ENCODE measurements at places on chromosomes 12 and 14.

DNA sequence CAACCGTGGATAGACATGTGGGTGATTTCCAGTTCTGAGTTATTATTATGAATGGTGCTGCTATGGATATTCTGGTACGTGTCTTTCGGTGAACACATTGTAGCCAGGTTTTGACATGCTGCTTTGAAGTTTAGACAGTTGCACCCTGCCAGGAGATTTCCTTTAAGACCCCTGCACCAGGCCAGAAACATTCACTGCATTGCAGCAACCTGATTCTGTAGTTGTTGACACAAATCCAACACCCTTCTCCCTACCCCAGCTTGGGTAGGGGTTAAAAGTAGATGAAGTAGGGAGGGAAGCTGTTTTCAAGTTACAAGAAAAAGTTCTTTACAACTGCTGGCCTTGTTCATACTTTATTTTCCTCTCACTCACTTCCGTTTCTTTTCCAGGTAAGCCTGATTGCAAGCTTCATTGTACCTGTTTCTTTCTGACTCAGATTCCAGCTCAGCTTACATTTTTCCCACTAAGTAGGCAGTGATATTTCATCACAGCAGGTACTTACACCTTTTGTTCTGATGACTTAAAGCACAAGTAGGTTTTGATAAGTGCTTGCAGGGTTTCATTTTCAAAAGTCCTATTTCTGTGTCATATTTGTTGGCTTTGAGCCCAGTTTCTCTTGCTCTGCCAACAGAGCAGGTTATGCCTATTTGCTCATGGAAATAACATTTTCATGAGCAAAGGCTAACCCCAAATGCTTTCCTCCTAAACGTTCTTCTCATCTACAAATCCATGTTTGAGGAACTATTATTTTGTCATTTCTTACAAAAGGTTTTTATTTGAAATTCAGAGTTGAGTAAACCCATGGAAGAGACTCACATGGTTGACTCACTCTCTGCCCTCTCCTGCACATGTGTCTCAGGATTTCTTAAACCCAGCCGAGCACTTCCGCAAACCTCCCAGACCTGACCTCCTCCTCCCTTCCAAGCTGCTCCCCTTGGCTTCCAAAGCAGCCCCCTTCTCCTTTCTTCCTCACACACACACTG, 12.1 kb upstream of the LTA4H start:
- DNase-seq: no peak

GRCh38 chr14:34328178-34328577, 133.9 kb downstream of the SPTSSA start:
- no peak for DNase-seq

DNA sequence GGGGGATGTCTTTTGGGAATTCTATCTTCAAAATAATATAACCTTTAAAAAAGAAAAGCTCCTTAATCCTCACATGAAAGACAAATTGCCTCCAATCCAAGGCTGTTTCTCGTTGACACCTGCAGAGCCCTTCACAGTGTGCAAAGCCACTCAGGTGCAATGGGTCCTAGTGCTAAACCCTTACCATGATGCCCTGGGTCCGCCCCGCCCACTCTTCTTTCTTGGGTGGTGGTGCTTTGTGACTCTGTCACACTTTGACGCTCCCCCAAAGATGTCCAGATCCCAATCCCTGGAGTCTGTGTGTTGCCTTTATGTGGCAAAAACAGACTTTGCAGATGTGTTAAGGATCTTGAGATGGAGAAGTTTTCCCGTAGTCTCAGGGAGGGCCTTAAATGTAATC, 29.7 kb downstream of the CLMN start:
- no peak for DNase-seq

GRCh38 chr12:67320614-67321295, 51.6 kb downstream of the CAND1 start:
- no peak for DNase-seq

DNA sequence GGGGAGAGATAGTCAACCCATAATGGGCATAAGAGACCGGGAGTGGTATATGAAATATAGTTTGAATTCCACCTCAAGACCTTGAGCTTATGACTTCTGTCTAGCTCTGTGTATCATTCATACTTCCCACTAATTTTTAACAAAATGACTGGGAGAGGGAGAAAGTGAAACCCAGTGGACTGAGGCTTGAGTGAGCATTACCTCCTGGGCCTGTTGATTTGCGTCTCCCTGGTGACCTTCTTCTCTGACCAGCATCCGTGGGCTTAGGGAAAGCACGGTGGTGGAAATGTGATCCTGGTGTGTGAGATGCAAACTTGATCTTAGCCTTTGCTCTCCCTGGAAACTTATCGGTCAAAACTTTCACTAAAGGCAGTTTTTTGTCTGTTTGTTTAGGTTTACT, 207.9 kb upstream of the BCL2L14 start:
- no peak for DNase-seq

- DNase-seq: no peak
Measured at GRCh38 chr12:2416158-2416557, 363.4 kb downstream of the CACNA1C start.

DNA sequence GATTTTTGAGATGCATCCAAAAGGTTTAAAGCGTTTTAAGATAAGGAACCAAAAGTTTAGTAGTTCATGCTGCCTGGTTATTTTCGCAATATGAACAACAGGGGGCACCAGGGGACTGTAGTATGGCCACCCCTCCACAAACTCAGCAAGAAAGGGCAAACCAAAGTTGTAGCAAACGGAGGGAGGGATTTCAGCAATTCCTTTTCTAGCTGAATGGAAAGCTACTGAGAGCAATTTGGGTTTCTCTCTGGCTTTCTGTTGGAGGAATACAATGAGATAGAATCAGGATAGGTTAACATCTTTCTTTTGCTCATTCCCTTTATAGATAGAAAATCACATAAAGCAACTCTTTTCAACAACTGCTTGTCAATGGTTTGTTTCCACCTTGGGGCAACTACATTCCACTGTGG, 62.5 kb downstream of the DRAM1 start:
- DNase-seq: no peak

- no peak for DNase-seq
Measured at GRCh38 chr12:109728921-109729320, 15.3 kb downstream of the FAM222A start.

- no peak for DNase-seq
Measured at GRCh38 chr12:119071638-119072231, 90.4 kb downstream of the SRRM4 start.

GRCh38 chr12:93167331-93167730, 210.4 kb upstream of the NUDT4 start:
- DNase-seq: no peak

DNA sequence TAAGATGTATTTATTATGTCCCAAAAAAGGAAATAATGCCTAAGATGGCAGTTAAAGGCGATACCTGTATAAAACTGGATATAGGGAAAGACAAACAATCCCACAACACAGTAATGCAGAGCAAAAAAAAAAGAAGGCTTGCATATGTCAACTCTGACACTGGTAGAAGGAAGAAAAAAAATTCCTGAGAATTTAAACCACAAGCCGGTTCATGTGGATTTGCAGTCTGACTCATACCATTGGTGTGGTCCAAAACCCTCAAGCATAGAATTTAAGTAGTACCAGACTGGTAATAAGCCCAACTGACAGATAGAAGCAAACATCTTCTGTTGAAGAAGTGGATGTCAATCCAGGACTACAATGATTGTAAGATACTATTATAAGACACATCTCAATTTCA, 7.2 kb downstream of the DNAI7 start:
- DNase-seq: no peak

- DNase-seq: peak; percentile 62
Measured at GRCh38 chr14:20631023-20631879, 10.2 kb downstream of the OR6S1 start.

GRCh38 chr12:76714415-76714814, 49.5 kb upstream of the ZDHHC17 start:
- no peak for DNase-seq

DNA sequence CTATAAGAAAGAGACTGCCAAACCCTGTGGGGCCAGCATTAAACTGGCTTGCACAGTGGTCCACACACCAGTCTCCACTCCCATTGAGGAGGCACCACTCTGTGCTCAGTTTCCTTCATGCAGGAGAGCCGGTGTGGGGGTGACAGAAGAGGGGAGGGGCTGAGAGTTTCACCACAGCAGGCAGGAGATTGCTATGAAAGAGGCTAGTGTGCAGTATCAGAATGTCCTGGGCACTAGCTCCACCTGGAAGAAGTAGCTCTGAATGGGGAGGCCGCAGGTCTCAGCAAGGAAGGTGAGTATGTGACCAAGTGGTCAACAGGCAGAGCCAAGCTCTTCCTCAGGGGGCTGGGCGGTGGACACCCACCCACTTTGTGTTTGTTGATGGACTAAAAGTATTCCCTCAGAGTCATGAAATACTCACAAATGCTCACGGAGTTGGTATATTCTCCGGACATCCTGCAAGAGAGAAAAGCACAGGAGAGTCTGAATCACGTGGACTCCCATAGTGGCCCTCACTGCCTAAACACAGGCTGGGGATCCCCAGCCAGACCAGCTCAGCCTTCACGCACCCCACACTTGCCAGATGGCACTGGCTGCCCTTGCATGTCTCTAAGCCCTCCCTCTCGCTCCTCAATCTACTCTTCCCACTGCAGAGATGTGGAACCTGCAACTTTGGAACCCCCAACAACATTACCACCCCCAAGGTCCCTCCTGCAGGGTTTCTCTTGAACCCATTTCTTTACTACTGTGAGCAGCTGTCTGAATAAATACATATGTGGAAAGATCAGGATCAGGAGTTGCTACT, 7.8 kb upstream of the KRT72 start:
- no peak for DNase-seq

GRCh38 chr12:24127919-24128721, 178.7 kb upstream of the SOX5 start:
- no peak for DNase-seq

DNA sequence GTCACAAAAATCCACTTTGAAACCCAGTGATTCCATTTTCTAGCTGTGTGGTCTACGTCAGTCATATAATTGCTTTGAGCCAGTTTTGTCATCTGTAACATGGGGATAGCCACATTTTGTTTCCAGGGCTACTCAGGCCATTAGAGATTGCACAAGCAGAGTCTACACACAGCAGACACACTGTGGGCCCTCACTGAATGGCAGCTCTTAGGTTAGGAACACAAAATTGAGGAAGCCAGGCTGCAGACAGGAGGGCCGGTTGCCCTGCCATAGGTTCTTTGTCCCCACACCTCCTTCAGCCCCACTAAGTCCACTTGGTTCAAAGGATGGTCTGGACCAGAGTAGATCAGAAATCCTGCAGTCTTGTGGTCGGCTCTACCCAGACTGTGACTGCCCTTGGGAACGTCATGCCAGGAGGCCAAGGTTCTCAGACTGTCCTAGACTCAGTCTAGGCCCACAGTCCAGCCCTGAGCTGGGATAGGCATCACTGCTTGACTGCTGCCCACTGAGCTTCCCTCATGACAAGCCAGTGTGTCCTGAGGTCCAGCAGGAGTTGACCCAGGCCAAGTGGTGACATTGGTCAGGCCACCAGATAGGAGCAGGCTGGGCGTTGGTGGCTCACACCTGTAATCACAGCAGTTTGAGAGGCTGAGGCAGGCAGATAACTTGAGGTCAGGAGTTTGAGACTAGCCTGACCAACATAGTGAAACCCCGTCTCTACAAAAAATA, 3.8 kb upstream of the MYH7 start:
- DNase-seq: no peak

DNA sequence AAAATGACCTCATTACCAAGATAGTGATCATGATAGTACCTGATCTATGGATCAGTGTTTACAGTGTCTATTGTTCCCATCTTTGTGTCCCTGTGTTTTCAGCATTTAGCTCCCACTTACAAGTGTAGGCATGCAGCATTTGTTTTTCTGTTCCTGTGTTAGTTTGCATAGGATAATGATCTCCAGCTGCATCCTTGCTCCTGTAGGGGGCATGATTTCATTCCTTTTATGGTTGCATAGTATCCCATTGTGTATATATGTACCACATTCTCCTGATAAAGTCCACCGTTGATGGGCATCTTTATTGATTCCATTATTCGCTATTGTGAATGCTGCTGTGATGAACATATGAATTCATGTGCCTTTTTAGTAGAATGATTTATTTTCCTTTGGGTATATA, 215.4 kb upstream of the NAV3 start:
- DNase-seq: no peak

DNA sequence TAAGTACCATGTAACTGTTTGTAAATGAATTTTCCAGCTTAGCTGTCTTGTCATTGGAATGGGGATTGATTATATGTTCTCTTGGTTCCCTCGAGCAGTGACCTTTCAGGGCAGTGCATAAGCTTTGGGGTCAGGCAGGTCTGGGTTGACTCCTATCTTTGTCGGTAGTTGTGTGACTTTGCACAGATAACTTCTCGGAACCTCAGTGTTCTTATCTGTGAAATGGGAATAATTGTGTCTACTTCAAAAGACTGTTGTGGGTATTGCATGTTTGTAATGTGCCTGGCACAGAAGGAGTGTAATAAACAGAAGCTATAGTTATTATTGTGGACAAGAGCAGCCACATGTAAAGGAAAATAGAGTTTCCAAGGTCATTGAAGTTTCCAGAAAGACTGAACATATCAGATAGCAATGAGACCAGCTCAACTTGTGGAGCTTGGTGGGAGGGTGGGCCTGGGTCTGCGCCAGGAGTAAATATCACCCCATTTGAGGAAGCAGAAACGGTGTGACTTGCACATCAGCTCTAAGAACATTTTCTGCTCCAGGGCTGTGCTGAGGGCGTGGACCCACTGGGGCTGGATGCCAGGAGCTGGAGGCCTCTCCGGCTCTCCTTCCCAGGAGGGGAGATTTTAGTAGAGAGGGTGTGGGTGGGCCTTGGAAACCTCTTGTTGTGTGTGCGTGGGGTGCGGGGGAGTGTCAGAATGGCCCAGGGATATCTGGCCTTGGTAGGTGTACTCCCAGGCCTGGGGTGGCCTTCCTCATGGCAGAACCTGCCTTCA, 19.7 kb downstream of the FOS start:
- DNase-seq: no peak

DNA sequence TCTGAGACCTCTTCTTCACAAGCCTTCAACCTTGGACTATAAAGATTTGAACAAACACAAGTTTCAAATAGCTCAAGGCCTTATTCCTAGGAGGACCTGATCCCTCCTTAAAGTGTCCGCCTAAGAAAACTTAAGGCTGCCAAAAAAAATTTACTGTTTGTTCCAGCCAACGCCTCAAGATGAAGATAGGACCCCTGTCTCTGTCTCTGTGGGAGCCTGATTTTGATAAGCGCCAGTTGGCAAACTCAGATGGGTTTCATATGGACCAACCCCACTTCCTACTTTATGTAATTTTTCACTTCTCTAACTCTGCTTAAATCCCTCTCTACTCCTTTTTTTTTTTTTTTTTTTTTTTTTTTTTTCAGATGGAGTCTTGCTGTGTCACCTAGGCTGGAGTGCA, 11.0 kb downstream of the FKBP3 start:
- DNase-seq: no peak

GRCh38 chr12:58976146-58976545, 55.8 kb upstream of the LRIG3 start:
- DNase-seq: no peak

- DNase-seq: peak; percentile 47
Measured at GRCh38 chr12:15856097-15856982, 25.8 kb upstream of the STRAP start.

- DNase-seq: no peak
Measured at GRCh38 chr14:64550621-64551333, 1.0 kb downstream of the PPP1R36 start.

GRCh38 chr14:100130521-100130920, 28.9 kb downstream of the DEGS2 start:
- no peak for DNase-seq

Data from activated CD4-positive, alpha-beta T cell treated with anti-CD3 and anti-CD28 coated beads, Interleukin-2, amount 50 U/mL, for 24 hours (primary cell).